A549 (cell line): ENCODE measurements at places on chromosomes 5 and 9.

DNA sequence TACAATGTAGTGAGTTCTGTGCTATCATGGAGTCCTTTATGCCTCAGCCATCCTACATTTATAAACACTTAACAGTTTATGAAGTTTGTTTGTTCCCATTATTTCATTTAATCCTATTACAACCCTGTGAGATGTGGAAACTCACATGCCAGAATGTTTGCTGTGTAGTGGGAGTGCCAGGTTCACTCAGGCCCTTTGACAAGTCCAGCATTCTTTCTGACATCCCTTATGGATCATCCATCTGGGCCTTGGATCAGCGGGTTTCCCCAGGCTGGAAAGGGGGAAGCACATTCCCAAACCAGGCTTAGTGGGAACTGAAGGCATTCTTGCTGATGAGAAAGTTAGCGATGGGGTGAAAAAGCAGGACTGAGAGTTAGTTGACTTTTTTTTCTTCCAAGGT is 128.1 kb upstream of the OTULINL start:
- no peak for DNase-seq

DNA sequence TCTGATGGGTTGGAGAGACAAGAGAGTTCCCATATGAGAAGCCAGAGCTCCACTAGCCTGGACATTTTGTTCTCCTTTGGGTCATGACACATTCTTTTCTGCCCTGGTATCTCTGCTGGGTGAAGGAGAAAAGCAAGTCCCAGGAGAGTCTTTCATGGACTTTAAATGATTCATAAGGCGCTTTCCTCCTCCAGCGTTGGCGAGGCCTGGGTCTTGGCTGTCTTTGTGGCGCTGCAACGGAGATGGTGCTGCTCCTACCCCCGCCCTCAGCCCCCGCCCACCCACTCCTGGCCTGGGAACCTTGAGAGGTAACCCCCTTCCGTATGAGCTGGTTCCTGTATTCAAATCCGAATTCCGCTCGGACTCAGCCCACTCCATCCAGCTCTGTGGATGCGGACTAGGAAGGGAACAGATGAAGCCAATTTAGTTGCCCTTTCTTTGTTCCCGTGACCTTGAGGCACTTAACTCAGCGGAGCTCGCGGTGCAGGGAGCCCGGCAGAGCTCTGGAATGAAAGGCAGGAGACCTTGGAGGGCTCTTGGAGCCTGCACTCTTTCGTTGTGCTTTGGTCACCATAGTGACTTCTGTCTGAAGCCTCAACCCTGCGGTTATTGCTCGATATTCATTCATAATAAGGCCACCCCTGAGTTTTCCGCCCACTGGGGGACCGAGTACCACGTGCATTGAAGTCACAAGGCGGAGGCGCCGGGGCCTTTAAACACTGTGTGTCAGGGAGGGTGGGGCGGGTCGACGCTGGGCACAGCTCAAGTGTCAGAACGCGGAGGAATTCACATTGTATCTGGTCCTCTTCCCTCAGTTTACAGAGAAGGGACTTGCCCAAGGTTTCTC is 14.0 kb upstream of the PWWP2A start:
- no peak for DNase-seq

GRCh38 chr9:108207561-108208165 is 648.1 kb downstream of the ACTL7B start:
- DNase-seq = no peak

DNA sequence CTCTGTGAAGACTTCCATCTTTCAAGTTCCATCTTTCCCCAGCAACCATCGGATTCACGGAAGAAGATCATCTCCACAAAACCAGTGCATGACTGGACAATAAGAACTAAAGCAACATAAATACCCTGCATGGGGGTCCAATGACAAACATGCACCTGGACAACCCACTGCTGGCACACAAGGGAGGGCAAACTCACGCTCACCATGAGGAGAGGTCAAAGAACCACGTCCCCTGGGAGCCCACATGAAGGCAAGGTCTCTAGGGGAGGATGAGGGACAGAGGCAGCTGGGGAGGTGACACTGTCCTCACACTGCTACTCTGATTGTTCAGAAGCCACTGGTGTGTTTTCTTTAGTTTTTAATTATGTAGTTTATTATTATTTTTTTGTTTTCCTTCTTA is 190.8 kb downstream of the MED10 start:
- DNase-seq = no peak

GRCh38 chr5:60517850-60518249 is 182.1 kb downstream of the DEPDC1B start:
- DNase-seq = no peak

DNA sequence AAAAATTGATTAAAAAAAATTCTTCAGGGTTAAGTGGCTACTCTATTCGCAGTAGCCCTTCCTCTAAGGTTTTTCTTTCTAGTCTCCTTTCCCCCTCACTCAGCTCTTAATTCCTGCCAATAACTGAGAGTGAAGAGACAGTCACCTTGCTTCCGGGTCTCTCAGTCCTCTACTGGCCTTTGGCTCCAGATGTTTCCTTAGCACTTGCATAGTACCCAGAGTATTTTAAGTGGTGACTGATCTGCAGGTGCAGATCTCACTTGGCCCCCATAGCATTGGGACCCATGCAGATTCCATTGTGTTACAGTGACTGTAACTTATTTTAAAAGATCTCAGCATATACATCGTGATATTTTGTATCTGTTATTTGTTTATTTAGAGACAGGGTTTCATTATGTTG is 66.2 kb downstream of the GCNT1 start:
- DNase-seq = no peak

- DNase-seq = no peak
Measured at GRCh38 chr9:84823421-84824271, 154.1 kb downstream of the NTRK2 start.

GRCh38 chr9:87827341-87827740 is 55.3 kb upstream of the SPATA31E1 start:
- no peak for DNase-seq

- peak; percentile 43 for DNase-seq
Measured at GRCh38 chr5:126354012-126354857, 69.0 kb upstream of the GRAMD2B start.

GRCh38 chr9:78783743-78784142 is 486.8 kb downstream of the PSAT1 start:
- DNase-seq = no peak

DNA sequence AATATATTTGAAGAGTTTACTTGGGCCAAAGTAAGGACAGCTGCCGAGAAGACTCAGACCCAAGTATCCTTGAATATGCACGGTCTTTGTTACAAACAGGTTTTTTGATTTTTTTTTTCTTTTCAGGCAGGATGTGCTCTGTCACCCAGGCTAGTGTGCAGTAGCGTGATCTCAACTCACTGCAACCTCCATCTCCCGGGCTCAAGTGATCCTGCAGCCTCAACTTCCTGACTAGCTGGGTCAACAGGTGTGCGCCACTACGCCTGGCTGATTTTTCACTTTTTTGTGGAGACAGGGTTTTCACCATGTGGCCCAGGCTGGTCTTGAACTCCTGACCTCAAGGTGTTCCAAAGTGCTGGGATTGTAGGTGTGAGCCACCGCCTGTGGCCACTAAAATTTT is 27.4 kb downstream of the JMY start:
- DNase-seq = no peak

DNA sequence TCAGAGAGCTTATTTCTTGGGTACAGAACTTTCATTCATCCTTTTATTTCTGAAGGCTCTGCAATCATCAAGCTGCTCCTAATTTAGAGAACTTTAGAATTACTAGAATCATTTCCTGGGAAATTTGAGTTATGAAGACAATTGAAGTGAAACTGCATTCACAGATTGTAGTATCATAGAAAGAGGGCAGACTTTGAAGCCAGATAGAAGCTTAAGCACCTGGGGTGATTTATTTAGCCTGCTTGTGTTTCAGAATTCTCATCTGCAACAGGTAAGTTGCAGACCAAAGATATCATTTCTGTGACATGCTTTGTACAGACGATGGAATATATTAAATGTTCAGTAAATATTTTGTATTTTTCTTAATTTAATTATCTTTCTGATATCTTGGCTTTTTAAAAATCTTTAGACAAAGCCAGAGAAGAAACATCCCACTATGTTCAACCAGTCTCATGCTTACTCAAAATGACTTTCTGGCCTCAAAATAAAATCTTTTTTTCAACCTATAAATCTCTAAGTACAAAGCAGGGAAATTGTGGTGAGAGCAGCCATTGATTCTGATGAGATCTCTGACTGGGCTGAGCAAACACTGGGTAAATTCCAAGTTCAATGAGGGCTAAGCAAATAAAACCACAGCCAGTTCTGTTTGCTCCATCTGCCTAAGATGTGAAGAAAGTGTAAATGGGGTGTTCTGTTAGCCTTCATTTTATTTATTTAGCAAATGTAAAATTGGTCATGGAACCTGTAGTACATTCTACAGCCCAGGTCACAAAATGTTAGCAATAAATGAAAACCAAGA is 264.7 kb upstream of the CCNG1 start:
- no peak for DNase-seq

GRCh38 chr9:79616013-79616412 is 44.2 kb downstream of the TLE4 start:
- no peak for DNase-seq

DNA sequence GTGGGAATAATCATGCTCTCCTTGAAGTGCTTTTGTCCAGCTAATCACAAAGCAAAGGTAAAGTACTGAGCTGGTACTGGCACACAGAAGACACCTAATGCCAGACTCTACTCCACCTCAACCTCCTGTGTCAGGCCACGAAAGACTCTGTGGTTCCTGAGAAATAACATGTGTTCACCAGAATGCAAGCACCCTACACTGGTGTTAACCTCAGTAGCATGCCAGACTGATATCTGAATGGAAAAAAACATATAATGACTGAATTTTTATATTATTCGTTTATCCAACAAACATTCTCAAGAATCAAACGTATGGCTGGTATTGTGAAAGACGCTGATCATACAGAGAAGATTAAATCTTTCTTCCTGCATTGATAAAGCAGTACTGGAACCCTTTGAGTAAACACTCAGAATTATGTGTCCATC is 97.1 kb upstream of the IFNE start:
- DNase-seq = peak; percentile 63

DNA sequence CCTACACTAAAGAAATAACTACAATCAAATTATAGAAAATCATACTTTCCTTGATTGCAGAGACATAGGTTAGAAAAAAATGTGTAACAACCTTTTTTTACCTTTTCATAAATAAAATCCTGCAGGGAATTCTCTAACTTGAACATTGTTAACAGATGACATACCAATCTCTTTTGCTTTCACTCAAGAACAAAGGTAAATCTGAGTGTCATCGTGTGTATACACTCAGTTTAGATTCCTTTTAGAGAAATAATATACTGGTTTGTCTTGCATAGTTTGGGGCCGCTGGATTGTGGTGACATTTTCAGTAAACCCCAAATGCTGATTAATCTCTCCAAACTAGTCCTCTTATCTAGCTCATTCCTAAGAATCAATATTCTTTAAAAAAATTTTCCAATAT is 20.8 kb upstream of the MTAP start:
- no peak for DNase-seq

DNA sequence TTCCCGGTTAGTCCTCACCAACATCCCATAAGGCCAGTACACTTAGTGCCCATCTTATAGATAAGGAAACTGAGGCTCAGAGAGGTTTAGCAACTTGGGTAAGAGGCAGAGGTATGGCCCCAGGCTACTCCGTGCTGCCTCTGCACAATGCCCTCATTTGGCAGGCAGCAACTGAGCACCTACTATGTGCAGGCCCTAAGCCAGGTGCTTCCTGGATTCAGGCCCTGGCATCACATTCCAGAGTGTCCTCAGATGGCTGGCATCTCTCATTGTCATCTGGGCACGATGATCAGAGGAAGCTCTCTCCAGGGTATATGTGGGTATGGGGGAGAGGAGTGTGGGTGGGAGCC is 53.8 kb upstream of the PSD2 start:
- no peak for DNase-seq

GRCh38 chr5:74360535-74361210 is 279.9 kb downstream of the ENC1 start:
- DNase-seq = no peak

GRCh38 chr5:160287378-160288051 is 24.8 kb downstream of the CCNJL start:
- no peak for DNase-seq

GRCh38 chr9:130128251-130128650 is 44.0 kb upstream of the NCS1 start:
- DNase-seq = no peak

DNA sequence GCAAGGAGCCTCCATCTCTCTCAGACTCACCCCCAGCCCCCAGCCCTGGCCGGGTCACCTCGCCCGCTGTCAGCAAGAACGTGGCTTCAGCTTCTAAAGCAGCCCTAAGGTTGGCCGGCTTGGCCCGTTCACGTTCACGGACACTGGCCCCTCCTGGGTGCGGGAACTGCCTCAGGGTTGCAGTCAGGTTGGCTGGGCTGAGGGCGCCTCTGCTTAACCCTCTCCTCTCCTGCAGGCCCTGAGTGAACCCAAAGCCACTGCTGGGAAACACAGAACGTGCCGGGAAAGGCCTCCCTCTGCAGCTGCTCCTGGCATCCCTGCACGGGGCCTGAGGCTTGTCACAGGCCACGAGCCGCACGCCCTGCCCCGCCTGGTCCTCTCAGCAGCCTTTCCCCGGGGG is 40.1 kb upstream of the UBAC1 start:
- peak; percentile 38 for DNase-seq

GRCh38 chr9:30744871-30745270 is 1639.6 kb upstream of the ACO1 start:
- no peak for DNase-seq

GRCh38 chr9:131278702-131279111 is 2.4 kb upstream of the FAM78A start:
- DNase-seq = no peak

GRCh38 chr5:128714551-128714950 is 176.5 kb upstream of the FBN2 start:
- DNase-seq = no peak

- no peak for DNase-seq
Measured at GRCh38 chr5:142846406-142846805, 76.2 kb downstream of the ARHGAP26 start.

GRCh38 chr9:84103651-84104377 is 123.2 kb downstream of the RMI1 start:
- DNase-seq = no peak

- no peak for DNase-seq
Measured at GRCh38 chr9:138049085-138049778, 171.7 kb downstream of the CACNA1B start.

GRCh38 chr9:97889941-97890887 is 32.1 kb downstream of the TRMO start:
- DNase-seq = peak; percentile 21

DNA sequence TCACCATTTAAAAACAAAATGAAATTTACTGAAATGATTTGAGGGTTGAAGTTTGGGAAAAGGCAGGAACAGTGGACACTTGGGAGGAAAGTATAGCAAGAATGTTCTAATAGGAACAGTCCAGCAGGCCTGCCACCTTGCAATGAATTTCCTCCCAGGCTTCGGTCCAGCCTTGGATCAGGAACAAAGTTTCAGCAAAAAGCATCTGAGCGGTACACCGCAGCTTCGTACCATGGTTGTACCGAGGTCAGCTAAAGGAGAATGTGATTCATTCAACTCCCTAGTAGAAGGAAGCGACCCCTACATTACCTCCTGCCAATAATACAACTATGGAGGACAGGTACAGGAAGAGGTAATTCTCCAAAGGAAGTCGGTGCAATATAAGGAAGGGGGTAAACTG is 111.4 kb downstream of the ENC1 start:
- DNase-seq = no peak

GRCh38 chr5:180324601-180324950 is 28.6 kb downstream of the GFPT2 start:
- DNase-seq = no peak
